ENCODE measurements at places on chromosomes 3 and 15. TPM values are rescaled to one million over a fixed set of nuclear protein-coding genes. Genes with fewer than 3 reads are reported as not detected.

UBA7 gene
- total RNA-seq, result 299 TPM

GNAT1 gene
- total RNA-seq, result not detected

CHRNA3 gene
- not detected for total RNA-seq

ARL14 gene
- total RNA-seq, result not detected

SYNPR gene
- not detected for total RNA-seq

FSD2 gene
- total RNA-seq, result not detected

TF gene
- total RNA-seq, result 0.38 TPM

SH3GL3 gene
- total RNA-seq, result not detected

FBXW12 gene
- total RNA-seq, result not detected

PIF1 gene
- total RNA-seq, result 0.17 TPM

DNA sequence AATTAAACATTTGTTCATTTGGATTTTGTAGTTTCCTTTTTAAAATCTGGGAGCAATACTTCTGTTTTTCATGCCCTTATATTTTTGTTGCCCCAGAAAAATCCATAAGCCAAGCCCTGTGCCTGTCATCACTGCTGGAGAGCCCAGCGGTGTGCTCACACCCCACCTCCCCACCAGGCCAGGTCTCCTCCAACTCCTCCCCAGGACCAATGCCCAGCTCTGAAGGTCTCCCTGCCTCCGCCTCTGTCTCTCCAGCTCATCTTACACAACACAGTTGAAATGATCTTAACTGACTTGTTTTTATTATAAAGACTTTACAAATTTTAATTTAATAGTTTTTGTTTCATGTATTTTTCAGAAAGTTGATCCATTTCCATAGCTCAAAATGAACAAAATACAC is 66.4 kb downstream of the RHCG start:
- no peak for DNase-seq

DNA sequence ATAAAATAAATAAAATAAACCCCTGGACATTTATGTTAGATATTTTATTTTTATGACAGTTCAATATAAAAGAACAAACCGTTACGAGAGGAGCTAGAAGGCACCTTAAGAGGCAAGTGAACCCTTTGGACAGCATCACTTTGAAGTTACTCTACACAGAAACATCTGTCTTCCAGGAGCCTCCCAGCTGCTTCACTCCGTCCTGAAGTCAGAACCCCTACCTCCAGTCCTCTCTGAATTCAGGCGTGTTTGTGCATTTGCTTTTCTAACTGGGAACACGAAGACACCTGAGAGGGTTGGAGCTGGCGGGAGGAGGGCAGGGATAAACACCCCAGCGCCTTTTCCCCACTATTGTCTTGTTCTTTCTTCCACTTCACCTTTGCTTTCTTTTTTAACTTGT is 46.2 kb downstream of the CMTM7 start:
- no peak for DNase-seq

DNA sequence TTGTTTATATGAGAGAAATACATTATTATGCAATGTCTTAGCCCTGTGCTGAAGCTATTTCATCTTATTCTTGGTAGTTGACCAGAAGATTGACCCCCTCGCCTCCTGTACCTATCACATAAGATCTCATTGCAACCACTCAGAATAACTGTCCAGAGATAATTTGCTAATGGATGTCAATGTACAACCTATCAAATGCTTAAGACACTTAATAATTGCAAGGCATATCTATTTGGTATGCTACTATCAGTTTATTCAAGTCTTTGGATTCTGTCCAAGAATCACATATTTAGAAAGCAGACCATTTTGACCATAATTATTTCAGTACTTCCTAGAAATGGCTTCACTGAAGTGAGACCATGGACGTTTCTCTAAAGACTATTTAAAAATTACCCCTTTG is 241.6 kb downstream of the GAP43 start:
- no peak for DNase-seq

DNA sequence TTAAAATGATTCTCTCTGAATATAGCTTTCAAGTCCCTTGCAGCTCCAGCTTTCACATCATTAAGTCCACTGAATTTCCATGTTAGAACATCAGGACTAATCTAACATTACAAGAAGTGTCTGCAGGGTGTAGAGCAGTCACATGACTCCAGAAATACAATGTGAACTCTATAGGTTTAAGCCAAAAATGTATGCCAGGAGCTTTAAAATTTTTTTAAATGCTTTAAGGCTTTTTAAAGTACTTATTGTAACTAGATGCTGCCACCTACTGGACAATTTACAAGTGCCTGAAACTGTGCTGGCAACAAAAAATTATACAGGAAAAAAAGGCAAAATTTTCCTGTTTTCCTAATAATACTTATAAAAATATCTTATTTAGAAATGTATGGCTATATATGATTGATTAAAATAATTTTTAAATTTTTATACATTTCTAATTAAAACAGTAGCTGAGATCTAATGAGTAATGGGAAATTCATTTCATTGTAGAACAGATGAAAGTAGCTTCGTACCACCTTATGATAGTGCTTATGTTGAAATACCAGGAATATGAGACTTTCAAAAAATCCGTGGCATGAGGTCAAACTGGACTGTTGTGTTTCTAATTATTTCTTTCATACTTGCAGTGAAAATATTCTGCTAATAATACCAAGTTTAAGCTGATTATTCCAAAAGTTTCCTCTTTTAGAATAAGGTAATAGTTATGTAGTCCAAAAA is 25.7 kb downstream of the FSIP1 start:
- DNase-seq, result no peak

DNA sequence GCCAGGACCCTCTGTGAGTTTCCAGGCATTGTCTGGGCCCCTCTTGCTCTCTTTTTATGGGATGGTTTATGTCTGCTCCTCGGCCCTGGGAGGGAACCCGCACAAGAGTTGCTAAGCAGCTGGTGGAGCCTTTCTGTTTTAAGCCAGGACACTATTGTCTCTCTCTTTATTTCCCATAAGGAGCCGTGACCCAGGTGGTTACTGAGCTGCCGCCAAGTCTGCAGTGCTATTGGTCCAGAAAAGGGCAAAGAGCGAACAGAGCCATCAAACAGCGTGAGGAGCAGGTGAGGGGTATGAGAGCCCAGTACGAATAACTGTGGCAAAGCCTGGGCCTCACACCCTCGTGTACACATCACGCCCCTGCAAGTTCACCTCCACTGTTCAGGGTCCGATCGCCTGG is 280.2 kb downstream of the SHQ1 start:
- no peak for DNase-seq

GRCh38 chr15:82958638-82959037 is 6.1 kb upstream of the HOMER2 start:
- DNase-seq, result no peak

- DNase-seq, result no peak
Observed at GRCh38 chr3:196198771-196199753, 12.1 kb downstream of the ZDHHC19 start.

DNA sequence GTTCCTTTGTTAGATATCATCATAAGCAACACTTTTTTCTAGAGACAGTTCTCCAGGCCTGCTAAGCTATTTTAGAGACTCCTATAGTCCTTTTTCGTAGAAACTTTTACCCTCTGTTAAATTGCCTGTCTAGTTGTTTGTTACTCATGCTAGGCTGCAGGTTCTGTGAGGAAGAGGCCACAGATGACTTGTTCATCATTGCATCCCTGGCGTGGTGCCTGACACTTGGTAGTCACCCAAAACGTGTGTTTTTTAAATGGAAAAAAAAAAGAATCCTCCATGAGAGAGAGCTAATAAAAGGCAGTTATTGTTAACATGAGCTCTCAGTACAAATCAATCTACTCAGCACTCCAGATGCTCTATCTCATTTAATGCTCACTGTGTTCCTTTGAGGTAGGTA is 35.1 kb downstream of the CCDC54 start:
- DNase-seq, result no peak

DNA sequence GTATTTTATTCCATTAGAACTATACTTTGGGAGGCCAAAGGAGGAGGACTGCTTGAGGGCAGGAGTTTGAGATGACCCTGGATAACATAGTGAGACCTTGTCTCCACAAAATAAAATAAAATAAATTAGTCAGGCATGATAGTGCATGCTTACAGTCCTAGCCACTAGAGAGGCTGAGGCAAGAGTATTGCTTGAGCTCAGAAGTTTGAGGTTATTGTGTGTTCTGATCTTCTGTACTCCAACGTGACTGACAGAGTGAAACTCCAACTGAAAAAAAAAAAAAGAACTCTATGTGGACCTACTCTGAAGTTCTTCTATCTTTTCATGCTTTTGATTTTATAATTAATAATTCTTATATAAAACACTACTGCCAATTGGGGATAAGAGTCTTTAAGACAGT is 1560.0 kb upstream of the GBE1 start:
- DNase-seq, result no peak

DNA sequence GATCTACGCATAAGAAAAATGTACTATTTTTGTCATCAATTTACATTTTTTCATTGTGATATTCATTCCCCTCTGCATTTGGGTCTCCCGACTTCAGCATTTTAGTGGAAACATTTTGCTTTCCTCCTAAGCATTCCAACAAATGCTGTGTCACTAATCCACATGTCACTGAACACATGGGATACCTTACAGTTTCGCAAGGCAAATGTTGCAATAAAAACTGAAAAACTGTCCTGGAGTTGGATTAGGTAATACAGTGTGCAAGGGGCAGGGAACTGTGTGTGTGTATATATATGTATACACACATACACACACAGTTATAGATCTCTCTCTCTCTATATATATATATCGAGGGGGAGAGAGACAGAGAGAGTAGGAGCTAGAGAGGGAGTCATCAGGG is 632.2 kb downstream of the MAGI1 start:
- DNase-seq, result no peak

GRCh38 chr3:18097989-18098388 is 327.1 kb downstream of the SATB1 start:
- DNase-seq, result no peak

DNA sequence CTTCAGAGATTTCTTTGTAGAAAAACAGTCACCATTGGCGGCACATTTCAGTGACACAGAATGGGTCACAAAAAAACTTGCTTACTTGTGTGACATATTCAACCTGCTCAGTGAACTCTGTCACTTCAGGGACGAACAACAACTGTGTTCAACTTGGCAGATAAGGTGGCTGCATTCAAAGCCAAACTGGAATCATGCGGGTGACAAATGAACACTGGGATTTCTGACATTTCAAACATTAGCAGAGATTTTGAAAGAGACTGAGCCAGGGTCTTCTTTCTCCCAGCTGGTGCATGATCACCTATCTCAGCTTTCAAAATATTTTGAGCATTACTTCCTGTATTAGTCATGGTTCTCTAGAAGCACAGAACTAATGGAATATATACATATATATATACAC is 1.9 kb upstream of the EID1 start:
- no peak for DNase-seq

GRCh38 chr3:66823009-66823397 is 175.1 kb upstream of the KBTBD8 start:
- no peak for DNase-seq

GRCh38 chr3:182118066-182118465 is 406.3 kb downstream of the SOX2 start:
- DNase-seq, result no peak

GRCh38 chr15:98977441-98977840 is 30.2 kb downstream of the PGPEP1L start:
- no peak for DNase-seq

DNA sequence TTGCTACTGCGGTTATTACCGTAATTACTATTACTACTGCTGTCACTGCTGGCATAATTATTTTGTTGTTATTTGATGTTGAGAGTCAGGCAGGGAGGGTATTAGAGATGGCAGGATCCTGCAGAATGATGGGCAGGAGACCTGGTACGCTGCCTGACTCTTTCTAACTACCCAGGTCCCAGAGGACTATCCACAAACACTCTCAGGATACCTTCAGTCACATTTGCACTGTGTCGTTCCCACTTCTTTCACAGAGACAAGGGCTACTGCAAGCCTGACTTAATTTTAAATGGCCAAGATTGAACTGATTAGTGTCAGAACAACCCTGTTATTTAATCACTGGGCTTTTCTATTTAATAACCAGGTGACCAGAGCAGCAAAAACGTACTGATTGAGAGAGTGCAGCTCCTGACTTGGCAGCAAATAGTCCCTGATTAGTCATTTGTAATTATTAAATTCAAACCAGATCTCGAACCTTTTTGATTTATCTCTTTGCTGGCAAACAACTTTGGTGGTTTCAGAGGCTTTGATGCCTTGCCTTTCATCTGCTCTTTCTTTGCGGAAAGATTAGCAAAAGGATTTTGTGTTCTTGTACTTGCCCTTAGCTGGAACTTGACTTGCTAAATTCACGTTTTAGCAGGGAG is 88.8 kb upstream of the ARHGEF3 start:
- peak; percentile 56 for DNase-seq

GRCh38 chr3:190081389-190081788 is 39.3 kb downstream of the P3H2 start:
- DNase-seq, result no peak

DNA sequence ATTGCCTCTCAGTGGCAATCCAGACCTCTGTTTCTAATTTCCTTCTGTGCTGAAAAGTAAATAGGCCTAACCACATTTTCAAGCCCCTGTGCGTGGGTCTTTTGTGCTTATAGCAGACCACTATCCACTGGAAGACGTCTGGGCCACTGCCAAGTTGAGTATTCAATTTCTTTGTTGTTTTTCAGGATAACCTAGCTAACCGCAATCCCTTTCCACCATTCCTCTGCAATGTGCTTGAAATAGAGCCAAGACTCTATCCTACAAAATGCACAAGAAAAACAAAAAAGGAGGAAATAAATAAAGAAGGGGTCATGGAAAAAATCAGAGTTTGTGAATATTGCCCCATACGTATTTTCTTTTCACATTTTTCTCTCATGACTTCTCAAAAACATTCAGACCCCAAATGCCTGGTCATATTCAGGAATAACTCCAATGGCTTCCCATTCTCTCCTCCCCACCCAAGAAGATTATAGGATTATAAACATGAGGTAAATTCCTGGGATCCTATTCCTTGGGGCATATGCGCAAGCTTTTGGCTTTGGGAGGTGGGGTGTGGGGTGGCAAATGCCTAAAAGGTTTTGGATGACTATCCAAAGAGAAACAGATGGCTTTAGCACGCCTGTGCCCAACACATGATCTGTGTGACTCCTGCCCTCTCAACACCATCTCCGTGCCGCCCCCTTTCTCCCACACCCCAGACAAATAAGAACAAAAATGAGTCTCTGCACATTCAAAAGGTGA is 217.9 kb upstream of the THBS1 start:
- no peak for DNase-seq

DNA sequence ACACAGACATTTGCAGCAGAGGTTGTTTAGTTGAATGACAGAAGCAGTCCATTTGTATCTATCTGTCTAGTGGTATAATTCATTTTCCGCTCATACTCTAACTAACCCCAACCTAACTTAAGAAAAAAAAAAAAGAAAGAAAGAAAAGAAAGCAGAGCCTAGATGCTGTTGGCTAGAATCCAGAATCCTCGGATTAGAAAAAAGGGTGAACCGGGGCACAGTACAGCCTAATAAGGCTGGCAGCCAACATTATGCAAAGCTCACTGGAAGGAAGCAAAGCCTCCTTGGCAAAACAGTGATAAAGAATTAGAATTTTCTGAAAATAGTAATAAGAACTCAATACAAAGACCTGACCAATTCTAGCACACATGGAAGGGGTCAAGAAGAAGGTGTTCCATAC is 640.8 kb downstream of the TUSC7 start:
- no peak for DNase-seq

GRCh38 chr3:126954141-126954842 is 28.6 kb upstream of the PLXNA1 start:
- DNase-seq, result no peak

- DNase-seq, result no peak
Observed at GRCh38 chr3:52650439-52650838, 35.3 kb downstream of the PBRM1 start.

Data from CD4-positive, alpha-beta memory T cell (primary cell).